ENCODE measurements at places on chromosomes 6 and 20. TPM values are rescaled to one million over a fixed set of nuclear protein-coding genes. Genes with fewer than 3 reads are reported as not detected.

KCNQ2 gene
- not detected for total RNA-seq

DNA sequence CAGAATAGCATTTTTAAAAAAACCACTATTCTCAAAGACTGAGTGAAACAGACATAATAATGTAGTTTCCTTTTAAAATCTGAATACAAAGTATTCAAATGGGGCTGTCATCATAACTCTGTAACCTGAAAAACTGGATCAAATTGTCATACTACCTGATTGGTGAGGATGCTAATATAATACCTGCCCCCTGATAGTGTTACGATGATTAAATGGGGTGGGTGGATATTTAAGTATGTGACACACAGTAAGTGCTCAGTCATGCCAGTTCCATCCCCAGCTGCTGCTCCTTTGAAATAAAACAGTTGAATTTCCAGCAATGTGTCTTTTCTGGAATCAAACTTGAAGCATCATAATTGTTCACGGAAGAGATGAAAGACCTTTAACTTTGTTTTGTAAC is 8.9 kb downstream of the HTR1B start:
- peak; percentile 21 for DNase-seq

- peak; percentile 69 for DNase-seq
These were observed 25.0 kb downstream of the TAF8 start for GRCh38 chr6:42075159-42075838.

DNA sequence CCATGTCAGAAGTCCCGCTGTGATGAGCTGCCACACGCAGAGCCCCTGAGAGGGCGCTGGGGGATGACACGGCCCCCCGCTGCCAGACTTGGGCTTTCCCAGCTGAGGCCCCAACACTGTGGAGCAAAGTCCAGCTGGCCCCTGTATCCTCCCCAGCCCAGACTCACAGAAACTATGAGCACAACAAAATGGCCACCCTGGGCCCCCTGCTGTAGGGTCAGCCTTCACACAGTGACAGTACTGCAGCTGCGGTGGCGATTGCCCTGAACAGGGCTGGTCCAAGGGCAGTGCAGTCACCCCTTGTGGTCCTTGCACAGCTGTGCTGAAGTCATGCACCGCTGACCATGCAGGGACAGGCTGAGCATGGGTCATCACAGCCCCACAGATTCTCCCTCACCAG is 78.2 kb upstream of the CST7 start:
- no peak for DNase-seq

GRCh38 chr6:47157063-47157462 is 114.9 kb upstream of the ADGRF1 start:
- no peak for DNase-seq

Measured in IMR-90 (cell line).